ENCODE measurements at places on chromosomes 1 and 21.

GRCh38 chr1:41480204-41481108 is 4.0 kb downstream of the EDN2 start:
- no peak for DNase-seq

GRCh38 chr1:19765623-19766022 is 34.1 kb downstream of the TMCO4 start:
- no peak for DNase-seq

GRCh38 chr1:218480137-218480536 is 135.0 kb downstream of the TGFB2 start:
- no peak for DNase-seq

GRCh38 chr21:38725196-38726157 is 80.3 kb upstream of the ETS2 start:
- DNase-seq, result no peak

GRCh38 chr1:12472798-12473551 is 145.0 kb downstream of the DHRS3 start:
- no peak for DNase-seq

GRCh38 chr1:113369699-113370098 is 20.6 kb upstream of the MAGI3 start:
- no peak for DNase-seq

- DNase-seq, result no peak
Measured at GRCh38 chr1:2192031-2192995, 2.3 kb downstream of the FAAP20 start.

DNA sequence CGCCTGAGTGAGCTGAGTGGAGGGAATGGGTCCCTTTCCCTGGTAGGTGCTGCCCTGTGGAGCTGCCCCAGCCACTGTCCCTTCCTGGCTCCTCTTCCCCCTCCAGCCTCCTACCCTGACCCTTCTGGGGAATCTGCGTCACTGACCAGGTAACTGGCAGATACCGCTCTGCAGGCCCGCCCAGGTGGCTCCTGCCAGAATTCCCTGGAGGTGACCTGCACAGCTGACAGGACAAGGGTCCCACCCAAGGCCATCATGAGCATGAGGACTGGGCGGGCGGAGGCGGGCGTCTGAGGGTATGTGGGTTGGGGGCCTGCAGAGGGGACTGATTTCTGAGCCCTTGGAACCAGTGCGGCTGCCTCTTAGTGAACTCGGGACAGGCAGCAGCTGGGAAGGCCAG is 32.5 kb downstream of the DHRS3 start:
- DNase-seq, result no peak

GRCh38 chr1:81760477-81761097 is 40.1 kb upstream of the ADGRL2 start:
- DNase-seq, result no peak

GRCh38 chr1:20466273-20466672 is 19.7 kb downstream of the CAMK2N1 start:
- no peak for DNase-seq

GRCh38 chr21:17979763-17980162 is 160.6 kb upstream of the C21orf91 start:
- DNase-seq, result no peak

- DNase-seq, result no peak
Measured at GRCh38 chr1:1442069-1442770, 6.7 kb downstream of the VWA1 start.

DNA sequence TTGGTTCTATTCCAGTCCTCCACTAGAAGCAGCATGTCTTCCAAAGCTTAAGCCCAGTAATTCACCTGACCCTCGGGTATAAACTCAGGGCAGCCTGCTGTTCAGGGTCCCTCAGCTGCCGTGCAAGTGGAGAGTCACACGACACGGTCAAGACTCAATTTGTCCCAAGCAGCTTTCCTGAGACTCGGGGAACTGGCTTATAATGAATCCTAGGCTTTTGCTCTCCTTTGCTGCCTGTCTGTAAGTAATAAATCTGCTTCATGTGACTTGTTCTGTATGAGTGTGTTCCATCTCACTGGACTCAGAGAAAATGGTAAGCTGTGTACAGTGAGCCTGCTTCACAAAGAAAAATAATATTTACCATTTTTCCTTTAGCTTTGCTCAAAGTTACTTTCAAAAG is 119.8 kb downstream of the CYYR1 start:
- DNase-seq, result no peak

DNA sequence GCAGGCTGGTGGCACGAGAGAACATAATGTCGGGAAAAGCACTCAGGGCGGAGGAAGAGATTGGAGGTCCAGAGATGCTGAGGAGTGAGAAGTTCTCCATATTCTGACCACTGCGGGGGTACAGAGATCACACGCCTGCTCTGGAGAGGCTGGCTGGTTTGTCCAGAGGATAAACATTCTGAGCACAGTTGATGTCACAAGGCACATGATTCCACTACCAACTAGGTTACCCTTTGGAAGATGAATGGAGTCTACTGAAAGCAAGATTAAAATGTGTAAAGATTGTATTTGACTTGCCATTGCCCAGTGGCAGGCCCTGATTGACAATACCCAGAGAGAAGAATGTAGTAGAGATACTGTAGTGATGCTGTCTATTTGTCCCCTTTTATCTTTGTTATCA is at the start of gene SPATA46:
TSS of gene SPATA46 (minus strand) at position 164 of the 400 bp plus-strand sequence. CDS start at position 100, 64 bp downstream.
- no peak for DNase-seq

GRCh38 chr1:241675983-241676382 is 23.9 kb downstream of the WDR64 start:
- DNase-seq, result no peak

- DNase-seq, result no peak
Measured at GRCh38 chr1:41003640-41004220, 17.8 kb downstream of the SLFNL1 start.

DNA sequence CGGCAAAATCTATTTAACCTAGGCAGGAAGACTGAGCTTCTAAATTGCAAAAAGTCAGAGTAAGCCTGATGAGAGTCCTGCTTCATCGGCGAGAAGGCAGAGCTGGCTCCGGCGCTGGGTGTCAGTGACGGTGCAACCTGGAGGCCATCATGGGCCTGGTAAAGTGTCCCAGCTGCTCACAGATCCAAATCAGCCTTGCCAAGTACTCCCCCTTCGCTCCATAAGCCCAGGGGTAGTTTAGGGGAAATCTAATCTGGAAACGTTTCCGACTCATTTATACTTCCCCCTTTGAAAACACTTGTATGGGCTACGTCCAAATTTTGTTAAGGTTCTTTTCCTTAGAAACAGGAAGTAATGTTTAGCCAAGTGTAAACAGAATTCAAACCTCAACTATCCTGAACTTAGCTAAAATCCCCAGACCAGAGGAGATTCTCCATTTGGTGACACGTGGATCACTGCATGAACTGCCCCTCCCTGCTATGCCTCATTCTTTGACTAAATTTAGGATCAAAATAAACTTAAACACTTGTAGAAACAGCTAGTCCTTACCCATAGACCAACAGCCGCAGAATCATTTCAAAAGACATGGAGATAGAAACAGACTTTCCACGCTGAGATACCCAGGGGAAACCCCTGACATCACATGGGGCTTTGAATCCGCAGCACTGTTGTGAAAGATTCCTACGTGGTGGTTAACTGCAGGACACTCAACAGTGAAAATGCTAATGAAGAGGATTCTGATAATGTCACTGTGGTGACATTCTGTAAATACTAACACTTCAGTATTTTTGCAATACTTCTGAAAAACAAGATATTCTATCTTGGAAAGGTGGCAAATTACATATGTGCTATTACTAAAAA is 172.7 kb downstream of the TGFBR3 start:
- DNase-seq, result no peak

- no peak for DNase-seq
Measured at GRCh38 chr1:166489356-166489669, 322.5 kb upstream of the FAM78B start.

DNA sequence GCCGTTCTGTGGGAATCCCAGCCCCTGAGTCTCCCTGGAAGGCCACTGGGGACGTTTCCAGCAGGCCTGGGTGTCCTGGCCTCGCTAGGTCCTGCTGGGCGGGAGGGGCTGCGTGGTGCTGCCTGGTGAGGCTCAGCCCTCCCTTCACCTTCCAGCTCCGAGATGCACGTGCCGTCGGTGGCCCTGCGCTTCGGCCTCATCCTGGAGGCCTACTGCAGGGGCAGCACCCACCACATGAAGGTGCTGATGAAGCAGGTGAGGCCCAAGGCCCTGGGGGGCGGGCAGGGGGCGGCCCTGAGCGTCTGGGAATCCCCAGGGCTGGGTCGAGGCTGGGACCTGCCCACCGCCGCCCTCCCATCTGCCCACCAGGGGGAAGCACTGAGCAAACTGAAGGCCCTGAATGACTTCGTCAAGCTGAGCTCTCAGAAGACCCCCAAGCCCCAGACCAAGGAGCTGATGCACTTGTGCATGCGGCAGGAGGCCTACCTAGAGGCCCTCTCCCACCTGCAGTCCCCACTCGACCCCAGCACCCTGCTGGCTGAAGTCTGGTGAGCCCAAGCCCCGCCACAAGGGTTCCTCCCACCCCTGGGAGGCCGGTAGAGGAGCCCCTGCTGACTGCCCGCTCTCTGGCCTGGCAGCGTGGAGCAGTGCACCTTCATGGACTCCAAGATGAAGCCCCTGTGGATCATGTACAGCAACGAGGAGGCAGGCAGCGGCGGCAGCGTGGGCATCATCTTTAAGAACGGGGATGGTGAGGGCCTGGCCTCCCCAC is 70.3 kb downstream of the PIK3CD start:
- DNase-seq, result no peak

- DNase-seq, result no peak
Measured at GRCh38 chr1:22527122-22527521, 36.2 kb upstream of the EPHA8 start.

DNA sequence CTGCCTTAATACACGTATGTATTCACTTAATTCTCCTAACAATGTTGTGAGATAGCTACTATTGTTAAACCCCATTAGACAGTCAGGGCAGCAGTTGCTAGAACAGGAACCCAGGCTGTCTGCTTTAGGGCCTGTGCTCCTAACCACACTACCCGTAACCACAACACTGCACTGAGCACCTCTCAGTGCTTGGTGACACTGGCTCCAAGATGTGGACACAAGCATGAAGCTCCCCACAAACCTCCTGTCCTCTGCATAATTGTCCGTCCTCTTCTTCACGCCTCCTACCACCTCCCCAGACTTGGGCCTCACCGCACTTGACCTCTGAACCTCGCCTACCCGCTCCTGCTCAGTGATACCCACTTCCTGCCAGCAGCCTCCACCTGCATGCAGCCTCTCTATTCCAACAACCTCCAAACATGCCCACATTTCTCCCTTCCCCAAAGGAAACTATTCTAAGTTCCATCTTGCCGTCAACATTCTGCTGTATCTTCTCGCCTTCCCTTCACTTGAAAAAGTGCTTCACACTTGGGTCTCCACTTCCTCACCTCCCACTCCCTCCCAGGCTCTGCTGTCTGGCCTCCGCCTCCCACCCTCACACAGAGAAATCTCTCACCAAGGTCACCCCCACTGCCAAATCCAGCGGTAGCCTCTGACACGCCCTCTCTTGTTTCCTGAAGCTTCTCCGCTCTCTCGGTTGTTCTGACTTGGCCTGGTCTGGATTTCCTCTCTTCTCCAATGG is 14.6 kb upstream of the AHDC1 start:
- no peak for DNase-seq

GRCh38 chr1:54362881-54363340 is 43.3 kb downstream of the SSBP3 start:
- DNase-seq, result no peak

- no peak for DNase-seq
Measured at GRCh38 chr21:43882952-43883545, 18.0 kb downstream of the AGPAT3 start.

DNA sequence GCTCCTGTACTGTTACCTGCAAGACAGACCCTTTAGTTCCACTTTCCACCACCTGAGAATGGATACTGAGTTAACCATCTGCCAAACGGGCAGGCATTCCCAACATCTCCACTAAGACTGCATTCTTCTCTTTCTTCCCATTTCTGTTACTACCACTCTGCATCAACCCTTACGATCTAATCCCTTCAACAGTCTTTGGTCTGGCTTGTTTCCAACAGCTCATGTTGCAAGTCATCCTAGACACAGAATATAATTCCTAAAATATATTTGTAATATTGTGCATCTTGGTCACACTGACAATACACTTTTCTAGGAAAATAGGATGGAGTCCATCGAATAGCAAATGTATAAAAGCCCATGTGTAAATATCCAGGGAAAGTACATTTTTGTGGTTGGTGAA is 166.7 kb downstream of the SIPA1L2 start:
- DNase-seq, result no peak

DNA sequence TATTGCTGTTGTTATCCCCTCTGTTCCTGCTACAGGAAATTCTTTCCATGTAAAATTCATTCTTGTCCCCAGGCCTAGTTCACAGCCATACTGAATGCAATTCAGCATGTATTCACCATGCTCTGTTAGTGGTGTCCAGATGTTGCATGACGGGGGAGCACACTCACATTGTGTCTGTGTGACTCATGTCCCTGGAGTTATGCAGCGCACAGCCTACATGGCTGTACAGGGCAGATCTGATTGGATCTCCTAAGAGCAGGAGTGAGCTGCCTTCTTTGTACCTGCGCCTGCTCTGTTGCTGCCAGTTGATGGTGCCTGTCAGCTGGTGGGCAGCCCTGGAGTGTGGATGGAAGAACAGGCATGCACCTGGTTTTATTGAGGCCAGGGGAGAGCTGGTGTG is 17.6 kb downstream of the HTR6 start:
- DNase-seq, result no peak

GRCh38 chr1:156344409-156344808 is 6.1 kb downstream of the TSACC start:
- no peak for DNase-seq

- no peak for DNase-seq
Measured at GRCh38 chr1:6497215-6497866, 5.9 kb upstream of the PLEKHG5 start.

DNA sequence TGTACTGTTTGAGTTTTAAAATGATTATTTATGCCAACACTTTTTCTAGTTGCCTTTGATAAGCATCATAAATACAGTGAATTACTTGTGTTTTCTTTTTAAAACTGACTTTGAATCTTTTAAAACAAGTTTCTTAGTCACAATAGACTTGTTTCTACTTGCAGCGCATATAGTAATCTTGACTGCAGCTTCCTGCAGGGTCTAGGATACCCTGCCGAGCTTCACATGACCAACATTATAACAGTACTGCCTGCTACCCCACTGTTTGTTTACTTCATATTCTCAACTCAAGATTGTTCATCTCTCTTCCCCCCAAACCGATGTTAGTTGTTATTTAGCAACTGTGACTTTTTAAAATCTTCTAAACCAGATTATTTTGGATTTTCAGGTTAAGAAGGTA is 751.3 kb upstream of the NEGR1 start:
- DNase-seq, result no peak

GRCh38 chr1:202711949-202712635 is 1.8 kb upstream of the SYT2 start:
- DNase-seq, result no peak

DNA sequence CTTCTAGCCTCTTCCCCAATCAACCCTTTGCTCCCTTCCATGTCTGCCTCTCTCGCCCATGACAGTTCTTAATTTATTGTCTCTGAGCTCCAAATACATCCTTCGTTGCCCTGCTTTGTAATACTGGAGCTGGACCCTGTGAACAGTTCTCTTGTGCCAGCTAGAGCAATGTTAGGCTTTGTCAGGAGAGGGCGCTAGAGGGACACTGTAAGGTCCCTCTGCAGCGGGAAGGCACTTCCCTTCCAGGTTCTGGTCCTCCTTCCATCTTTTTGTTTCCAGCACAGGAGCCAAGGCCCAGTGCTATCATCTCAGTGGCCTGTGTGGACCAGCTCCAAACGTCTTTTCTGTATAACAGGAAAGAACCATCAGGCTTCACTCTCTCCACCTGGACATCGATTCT is 95.9 kb downstream of the PTPRU start:
- DNase-seq, result no peak
